Activated naive CD8-positive, alpha-beta T cell treated with anti-CD3 and anti-CD28 coated beads for 36 hours (primary cell): ENCODE measurements at places on chromosomes 6 and 20.

- DNase-seq = no peak
Observed at GRCh38 chr6:93040375-93040774, 379.0 kb downstream of the EPHA7 start.

DNA sequence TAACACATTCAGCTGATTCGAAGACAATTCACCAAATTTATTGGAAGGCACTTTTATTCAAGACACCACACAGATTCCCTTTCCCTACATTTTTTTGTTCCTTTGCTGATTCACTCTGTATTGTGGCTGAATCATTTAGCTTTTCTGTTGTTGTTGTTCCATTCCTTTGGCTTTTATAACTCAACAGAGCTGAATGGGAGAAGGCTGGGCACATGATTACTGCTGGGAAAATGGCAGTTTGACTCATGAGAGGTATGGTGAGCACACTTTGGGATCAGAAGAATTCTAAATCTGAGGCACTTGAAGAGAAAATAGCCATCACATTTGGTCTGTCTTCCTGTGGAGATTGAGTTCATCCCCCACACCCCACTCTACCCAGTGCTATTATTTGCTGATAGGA lies 15.7 kb upstream of the SAYSD1 start:
- DNase-seq = no peak

DNA sequence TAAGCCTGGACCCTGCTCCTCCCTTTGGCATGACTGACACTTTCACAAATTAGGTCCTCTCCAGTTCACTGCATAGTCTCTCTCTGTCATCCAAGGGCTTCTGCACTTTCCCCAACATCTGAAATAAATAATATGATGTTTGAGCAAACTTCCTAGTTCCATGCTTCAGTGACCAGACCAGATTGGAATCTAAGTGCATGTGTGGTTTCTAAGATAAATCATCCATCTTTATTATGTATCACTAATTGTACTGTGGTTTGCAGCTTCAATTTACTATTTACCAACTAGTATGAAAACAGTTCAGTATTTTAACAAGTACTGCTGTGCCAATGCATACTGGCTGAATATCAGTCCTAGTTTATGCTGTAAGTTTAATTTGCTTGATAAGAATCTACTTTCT lies 18.7 kb downstream of the SESN1 start:
- DNase-seq = no peak

DNA sequence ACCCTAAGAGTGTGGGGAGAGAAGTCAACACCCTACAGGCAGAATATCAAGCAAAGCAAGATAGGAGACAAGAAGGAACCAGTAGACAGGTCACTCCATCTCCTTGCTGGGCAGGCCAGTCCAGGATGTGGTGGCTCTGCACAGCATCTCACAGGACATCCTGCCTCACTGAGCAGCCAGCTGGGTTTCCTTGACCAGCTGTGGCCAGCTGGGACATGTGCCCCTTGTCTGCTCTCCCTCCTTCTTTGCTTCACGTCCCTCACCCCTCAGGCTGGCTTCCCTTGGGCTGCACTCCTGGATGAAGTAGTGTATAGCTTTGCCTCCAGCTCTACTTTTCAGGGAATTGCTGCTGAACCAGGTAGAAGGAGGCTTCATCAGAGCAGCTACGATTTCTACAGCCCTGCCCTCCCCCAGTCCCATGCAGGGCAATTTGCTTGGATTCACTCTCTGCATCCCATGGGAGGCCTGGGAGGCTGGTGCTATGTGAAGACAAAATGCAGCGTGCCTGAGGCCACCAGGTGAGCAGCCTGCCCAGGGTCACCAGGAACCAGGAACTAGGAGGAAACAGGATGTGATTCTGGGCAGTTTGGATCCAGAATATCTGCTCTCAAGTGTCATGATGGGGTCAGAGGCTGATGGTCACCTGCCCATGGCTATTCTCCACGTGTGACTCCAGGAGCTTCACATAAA lies 110.0 kb upstream of the PMEPA1 start:
- no peak for DNase-seq

GRCh38 chr6:15819226-15819625 lies 156.4 kb upstream of the DTNBP1 start:
- no peak for DNase-seq

DNA sequence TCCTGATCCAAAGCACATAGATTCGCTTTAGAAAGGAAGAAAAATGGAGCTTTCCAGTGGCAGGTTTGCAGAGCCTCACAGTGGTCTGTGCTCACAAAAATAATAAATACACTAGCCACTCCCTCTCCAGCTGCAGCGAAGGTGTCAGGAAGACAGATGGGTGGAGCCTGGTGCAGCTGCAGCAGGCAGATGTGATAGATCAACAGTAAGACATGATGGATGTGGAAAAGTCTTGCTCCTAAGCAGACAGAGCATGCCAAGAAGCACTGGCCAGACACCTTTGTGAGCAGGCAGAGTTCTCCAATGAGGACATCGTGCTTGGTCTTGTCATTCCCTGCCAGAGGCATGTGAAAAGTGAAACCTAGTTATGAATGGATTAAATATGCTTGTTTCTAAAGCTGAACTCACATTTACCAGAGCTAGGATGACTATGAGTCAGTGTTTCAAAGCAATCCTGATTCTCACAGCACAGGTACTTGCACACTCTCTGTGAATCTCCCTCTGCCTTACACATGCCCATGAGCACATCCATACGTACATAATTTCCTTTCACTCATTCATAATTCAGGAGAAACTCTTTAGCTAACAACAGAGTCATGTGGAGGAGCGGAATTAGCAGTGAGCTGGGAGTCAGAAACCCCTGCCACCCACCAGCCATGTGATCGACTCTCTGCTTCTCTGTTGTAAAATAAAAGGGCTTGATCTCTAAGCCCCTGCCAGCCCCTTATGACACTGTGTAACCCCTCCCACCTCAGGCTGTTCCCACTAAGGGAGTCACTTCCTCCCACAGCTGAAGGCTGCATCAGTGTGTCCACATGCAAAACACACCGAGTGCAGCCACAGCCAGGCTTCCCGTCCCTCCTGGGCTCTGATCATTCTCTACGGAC lies 111.2 kb downstream of the SCML4 start:
- DNase-seq = peak; percentile 56

- no peak for DNase-seq
Observed at GRCh38 chr6:89492025-89492640, 59.2 kb downstream of the ANKRD6 start.

GRCh38 chr6:136015531-136015930 lies 164.0 kb downstream of the PDE7B start:
- DNase-seq = no peak

GRCh38 chr6:162999575-163000285 lies 272.0 kb downstream of the PACRG start:
- DNase-seq = no peak

DNA sequence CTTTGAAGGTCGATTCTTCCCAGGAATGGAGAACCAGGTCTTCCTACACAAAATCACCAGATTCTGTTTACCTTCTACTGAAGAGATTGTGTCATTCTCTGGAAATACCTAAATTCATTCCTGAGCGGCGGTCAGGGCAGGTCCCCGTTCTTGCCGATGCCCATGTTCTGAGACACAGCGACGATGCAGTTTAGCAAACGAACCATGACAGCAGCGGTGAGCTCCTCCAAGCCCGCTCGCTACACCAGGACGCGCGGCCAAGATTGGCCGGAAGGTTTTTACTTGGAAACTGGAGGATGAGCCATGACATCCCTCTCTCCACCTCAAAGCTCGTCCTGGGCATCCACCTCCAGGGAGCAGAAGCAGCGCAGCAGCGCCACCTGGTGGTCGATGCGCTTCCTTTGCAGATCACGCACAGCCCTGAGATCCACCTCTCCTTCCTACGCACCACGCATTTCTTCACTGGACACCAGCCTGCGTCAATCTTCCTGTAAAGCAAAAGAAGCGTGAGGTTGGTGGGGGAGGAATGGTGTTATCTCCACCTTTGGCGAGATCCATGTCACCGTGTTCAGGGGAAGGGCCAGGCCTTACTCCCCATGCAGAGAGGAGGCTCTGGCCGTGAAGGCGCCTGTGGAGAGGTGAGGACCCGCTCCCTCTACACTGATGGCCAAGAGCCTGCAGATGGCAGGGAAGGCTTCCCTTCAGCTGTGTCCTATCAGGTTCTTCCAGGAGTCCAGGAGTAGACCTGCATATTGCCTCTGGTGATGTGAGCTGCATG lies 9.9 kb upstream of the HLA-B start:
- DNase-seq = peak; percentile 86

- no peak for DNase-seq
Observed at GRCh38 chr20:44291754-44292153, 19.2 kb downstream of the FITM2 start.

GRCh38 chr6:27812078-27812804 lies 100.0 kb downstream of the OR2B2 start:
- DNase-seq = no peak

DNA sequence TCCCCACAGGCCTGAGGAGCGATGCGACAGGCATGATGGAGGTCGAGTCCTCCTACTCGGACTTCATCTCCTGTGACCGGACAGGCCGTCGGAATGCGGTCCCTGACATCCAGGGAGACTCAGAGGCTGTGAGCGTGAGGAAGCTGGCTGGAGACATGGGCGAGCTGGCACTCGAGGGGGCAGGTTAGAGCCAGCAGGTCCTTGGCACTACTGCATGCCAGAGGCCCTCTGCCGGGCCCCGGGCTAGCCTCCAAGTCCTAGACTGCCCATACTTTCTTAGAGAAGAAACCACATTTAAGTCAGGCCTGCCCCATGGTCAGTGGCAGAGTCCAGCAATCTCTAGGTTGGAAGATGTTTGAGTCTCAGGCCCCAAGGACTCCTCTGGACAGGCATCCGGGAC lies 32.1 kb downstream of the PKIG start:
- no peak for DNase-seq

- DNase-seq = no peak
Observed at GRCh38 chr6:143064271-143064670, 3.6 kb downstream of the AIG1 start.

DNA sequence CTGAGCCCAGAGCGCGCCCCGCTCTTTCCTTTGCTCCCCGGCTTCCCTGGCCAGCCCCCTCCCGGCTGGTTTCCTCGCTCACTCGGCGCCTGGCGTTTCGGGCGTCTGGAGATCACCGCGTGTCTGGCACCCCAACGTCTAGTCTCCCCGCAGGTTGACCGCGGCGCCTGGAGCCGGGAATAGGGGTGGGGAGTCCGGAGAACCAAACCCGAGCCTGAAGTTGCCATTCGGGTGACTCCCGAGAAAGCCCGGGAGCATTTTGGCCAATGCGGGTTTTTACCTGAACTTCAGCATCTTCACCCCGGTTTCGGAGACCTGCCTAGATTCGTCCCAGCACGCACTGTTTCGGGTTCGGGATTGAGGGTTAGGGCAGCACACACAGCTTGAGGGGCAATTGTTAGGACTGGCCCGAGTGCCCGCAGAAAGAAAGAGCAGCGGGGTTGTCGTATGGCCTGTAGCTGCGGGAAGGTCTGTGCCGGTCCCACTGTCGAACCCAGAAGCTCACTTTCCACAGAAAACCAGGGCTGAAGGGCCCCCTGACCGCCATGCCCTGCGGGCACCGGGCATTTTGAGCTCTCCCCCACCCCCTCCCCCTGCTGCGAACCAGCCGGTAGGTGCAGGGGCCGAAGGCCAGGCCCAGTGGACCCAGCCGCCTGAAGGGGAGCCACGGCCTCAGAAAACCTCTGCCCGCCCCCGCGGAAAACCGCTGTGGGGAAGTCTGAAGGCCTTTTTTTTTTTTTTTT lies 2.1 kb downstream of the FOXP4 start:
- DNase-seq = peak; percentile 69

- no peak for DNase-seq
Observed at GRCh38 chr20:48945840-48946514, 24.5 kb downstream of the ARFGEF2 start.

DNA sequence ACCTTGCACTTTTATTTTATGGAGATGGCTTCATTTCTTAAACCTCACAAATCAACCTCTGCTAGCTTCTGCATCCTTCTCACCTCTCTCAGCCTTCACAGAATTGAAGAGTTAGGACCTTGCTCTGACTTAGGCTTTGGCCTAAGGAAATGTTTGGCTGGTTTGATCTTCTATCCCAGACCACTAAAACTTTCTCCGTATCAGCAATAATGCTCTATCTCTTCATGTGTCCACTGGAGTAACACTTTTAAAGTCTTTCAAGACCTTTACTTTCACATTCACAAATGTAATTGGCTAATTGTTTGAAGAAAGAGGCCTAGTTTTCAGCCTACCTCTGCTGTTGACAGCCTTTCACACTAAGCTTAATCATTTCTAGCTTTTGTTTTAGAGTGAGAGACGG lies 212.9 kb downstream of the TTLL2 start:
- DNase-seq = no peak

- no peak for DNase-seq
Observed at GRCh38 chr6:53581856-53582255, 37.0 kb upstream of the GCLC start.

- DNase-seq = no peak
Observed at GRCh38 chr6:73081955-73082354, 143.3 kb downstream of the KHDC1L start.

DNA sequence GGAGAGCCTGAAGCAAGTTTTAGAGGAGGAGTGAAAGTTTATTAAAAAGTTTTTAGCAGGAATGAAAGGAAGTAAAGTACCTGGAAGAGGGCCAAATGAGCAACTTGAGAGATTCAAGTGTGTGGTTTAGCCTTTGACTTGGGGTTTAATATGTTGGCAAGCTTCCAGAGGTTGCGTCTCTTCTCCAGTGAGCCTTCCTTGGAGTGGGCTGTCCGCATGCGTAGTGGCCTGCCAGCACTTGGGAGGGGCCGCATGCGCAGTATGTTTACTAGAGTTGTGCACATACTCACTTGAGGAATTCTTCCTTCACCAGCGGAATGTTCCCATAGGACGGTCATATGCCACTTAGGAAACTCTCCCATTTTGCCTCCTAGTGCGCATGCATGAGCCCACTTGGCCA lies 235.2 kb downstream of the ALDH8A1 start:
- no peak for DNase-seq

- no peak for DNase-seq
Observed at GRCh38 chr6:123329337-123329736, 307.4 kb downstream of the TRDN start.

DNA sequence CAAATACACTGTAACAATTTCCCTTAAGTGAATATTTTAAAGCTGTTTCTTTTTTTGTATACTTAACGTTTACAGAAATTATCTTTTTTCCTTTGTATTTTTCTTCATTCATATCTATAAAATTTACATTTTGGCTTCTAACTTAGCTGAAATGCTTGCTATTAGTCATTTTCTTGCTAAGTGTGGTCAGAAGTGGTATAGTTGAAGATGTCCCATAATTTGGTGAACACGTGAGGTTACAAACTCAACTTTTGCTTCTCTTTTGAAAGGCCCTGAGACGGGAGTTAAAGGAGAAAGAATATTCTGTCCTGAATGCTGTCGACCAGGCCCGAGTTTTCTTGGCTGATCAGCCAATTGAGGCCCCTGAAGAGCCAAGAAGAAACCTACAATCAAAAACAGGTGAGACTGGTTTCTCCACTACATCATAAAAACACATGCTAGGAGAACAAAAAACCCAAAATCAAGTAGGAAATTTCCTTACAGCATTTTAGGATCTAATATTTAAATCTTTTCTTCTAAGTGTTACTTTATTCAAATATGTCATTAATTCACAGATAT lies 445.0 kb downstream of the UTRN start:
- no peak for DNase-seq
